Stimulated activated CD8-positive, alpha-beta memory T cell treated with anti-CD3 and anti-CD28 coated beads, Interleukin-15, amount 100 ng/mL, for 4 hours (primary cell): ENCODE measurements at places on chromosomes 5 and 9.

DNA sequence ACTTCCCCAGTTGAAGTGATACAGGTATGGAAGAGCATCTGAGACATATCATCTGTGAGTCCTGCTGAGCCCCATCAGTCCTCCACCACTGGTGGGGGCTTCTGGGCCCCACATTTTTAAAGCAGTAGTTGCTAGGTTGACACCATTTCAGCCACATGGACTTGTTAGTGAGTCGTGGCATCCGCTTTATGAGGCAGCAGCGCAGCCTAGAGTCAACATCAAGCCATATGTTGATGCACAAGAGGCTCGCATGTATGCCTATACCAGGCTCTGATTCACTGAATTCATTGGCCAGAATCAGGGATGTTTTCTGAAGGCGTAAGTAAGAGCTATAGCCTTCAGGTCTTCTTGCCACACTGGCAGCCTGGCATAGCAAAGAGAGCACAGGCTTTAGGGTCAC, 26.8 kb downstream of the ZNF346 start:
- DNase-seq, result no peak

DNA sequence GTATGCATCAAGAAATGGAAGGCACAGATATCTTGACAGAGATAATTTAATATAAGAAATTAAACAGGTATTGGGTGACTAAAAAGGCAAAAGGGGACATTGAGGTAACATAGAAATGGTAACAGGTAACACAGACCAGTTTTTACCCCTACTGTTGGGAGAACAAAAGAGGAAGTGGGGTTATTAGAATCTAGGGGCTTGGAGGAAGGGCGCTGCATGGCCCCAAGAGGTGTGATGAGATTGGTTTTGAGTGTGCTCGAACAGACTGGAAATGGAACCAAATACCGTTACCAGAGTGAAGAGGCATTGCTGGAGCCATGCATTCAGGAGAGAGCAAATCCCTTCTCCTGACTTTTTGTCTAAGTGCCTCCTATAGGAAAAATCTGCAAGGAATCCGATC, 193.9 kb downstream of the ALDH1A1 start:
- DNase-seq, result no peak

DNA sequence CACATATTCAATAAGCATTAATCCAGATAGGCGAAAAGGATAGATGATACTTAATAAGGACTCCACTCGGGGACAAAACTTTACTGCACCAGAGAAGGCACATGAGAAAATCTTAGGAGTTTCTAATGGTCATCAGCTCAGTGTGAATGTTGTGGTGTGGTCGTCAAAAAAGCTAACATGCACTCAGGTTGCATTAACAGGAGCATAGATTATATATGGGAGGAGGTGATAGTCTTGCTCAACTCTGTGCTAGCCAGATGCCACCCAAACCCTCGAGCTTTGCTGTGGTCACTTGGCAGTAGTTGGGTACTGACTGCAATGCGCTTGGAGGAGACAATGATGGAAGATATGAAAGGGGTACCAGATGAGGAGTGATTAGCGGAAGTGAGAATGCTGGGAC, 8.6 kb upstream of the COL27A1 start:
- no peak for DNase-seq

DNA sequence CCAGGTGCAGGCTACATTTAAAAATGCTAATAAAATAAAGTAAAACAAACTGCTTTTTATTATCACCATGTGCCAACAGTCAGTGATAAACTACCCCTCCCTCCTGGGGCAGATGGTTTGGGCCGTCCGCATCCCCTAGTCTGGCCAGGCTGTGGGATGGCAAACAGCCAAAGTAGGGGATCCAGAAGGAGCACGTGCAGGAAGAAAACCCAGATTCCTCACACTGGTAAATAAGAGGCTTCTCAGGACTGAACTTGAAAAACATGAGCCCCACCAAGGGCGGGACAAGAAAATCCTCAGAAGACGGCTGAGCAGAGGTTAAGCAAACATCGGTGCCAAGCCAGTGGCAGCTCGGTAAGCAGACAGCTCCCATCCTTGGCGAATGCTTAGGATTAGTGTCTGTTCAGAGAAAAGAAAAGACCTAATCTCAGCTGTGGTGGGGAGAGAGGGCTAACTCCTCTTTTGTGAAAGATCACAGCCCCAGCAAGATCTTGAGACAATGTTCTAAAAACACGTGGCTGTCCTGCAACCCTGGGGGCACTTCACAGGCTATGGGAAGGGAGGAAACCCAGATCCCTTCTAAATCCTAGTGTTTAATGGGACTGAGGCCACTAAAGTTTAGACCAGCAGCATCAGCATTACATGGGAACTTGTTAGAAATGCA, 46.5 kb upstream of the GDNF start:
- DNase-seq, result no peak

- no peak for DNase-seq
These were observed 37.5 kb downstream of the UBAP1 start for GRCh38 chr9:34216325-34216724.

GRCh38 chr5:80654054-80654390, 430 bp upstream of the MSH3 start:
- DNase-seq, result no peak

- no peak for DNase-seq
These were observed 12.2 kb downstream of the DAB2IP start for GRCh38 chr9:121663591-121663990.
